ENCODE measurements at places on chromosomes 11 and 22. TPM values are rescaled to one million over a fixed set of nuclear protein-coding genes. Genes with fewer than 3 reads are reported as not detected.

Gene OR52E2
- total RNA-seq: not detected

GRCh38 chr11:48043111-48043990, 63.0 kb downstream of the PTPRJ start:
- no peak for DNase-seq

- DNase-seq: no peak
Measured at GRCh38 chr11:93958991-93959390, 62.2 kb upstream of the HEPHL1 start.

Gene MIAT
- total RNA-seq: 0.27 TPM

Data from Daoy (cell line).